Stimulated activated CD8-positive, alpha-beta memory T cell treated with anti-CD3 and anti-CD28 coated beads, Interleukin-4, amount 100 ng/mL, for 48 hours (primary cell): ENCODE measurements at places on chromosomes 3 and 15.

GRCh38 chr3:139136469-139137202 lies 91.9 kb upstream of the PRR23C start:
- DNase-seq, result no peak

DNA sequence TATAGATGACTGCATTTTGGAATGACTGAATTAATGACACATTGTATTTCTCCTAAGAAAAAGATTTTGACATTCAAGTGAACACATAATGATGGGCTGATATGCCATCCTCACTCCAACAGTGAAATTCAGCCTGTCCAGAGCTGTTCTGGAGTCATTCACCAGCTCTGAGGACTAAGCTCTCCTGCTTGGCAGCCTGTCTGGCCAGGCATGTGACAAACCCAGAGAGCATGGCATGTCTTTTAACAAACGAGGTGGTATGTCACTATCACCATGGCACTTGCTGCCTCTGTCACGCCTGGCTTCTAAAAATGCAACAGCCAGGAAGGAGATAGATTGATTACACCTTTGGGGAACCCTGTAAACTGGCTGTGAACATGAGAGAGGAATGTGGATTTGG lies 1.4 kb downstream of the ACTC1 start:
- DNase-seq, result no peak

DNA sequence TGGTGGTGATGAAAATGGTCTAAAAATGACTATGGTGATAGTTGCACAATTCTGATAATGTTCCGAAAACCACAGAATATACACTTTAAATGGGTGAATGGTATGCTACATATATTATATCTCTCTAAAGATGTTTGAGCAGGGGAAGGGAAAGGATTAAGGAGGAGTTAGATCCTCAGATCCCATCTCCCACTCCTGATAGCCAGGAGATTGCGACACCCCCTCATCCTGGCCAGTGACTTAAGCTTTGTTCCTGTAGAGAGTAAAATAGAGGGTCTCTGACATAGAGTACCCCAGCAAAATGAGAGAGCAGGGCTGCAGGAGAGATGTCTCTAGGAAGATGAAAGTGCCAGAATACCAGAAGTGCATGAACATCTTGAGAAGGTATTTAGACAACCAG lies 984.8 kb downstream of the FHIT start:
- no peak for DNase-seq

DNA sequence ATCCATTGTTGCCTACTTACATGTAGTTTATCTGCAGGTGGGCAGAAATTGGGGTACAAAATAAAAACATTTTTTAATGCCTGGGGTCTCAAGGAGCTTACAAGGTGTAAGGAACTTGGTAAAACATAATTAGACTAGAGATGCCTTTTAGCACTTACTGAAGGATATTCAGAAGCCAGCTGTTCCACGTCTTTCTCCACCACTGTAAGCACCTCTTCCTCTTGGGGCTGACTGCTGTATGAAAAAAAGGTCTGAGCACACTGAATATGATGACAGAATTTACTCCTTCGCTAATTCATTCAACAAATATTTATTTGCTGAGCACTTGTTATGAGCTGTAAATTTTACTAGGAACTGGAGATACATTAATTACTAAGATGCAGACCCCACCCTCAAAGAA lies 539.1 kb downstream of the UNC13C start:
- DNase-seq, result no peak

GRCh38 chr3:157059181-157059580 lies 100.8 kb downstream of the CCNL1 start:
- no peak for DNase-seq

DNA sequence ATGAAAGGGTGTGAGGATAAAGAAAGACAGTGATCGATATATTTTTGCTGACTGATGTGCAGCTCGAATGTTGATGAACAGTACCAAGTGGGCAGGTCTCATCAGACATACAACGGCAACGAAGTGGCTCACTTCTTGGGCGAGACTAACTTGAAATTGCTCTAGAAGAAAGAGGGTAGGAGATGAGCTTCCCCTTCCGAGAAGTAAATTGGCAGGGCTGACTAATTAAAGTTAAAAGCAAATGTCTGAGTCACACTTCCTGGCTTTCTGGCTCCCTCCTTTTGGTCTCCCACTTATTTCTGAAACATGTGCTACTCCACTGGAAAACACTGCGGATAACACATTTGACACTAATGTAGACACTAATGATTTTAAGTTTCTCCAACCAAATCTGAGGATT lies 228.3 kb downstream of the ABHD5 start:
- DNase-seq, result no peak

- no peak for DNase-seq
Observed at GRCh38 chr3:71072287-71072686, 511.2 kb downstream of the FOXP1 start.
